ENCODE measurements at places on chromosomes 6 and 20. TPM values are rescaled to one million over a fixed set of nuclear protein-coding genes. Genes with fewer than 3 reads are reported as not detected.

- H3K27ac ChIP-seq: no peak overlapping the region
- no peaks in the 10 kb centered on the region for H3K27me3 ChIP-seq
- H3K4me3 ChIP-seq: no peak overlapping the region
- DNase-seq: no peak
- peaks cover 16% of the 10 kb centered on the region for H3K4me1 ChIP-seq
These were observed 47.9 kb downstream of the ELMO2 start for GRCh38 chr20:46358346-46359058.

ELOVL4 gene
- total RNA-seq: 9.6 TPM

DNA sequence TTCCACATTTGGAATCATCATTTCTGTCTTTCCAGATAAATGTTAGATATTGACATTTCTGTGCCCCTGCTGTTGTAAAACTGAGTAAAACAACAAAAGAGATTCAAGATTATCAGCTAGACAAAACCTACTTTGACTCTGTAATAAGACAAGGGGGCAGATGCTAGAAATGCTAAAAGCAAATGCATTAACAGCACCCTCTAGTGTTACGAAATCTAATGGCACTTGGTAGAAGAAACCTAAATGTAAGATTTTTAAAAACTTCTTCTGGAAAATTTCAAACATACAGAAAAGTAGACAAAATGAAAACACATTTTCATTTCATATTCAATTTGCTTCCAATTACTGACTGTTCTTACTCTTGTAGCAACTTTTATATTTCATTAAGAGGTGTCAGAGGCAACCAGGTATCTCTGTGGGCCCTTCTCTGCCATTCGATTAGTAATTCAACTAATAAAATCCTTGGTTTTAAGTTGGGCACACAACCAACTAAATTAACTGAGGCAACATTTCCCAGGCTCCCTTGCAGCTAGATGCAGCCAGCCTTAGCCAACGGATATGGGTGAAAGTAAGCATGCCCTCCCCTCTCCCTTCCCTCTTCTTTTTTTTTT is 45.0 kb downstream of the SLC23A2 start:
- H3K27me3 ChIP-seq: no peaks in the 10 kb centered on the region
- H3K36me3 ChIP-seq: 0 out of 2 replicates have a peak, but pooled peaks cover 6% of the 10 kb centered on the region
- no peak for DNase-seq
- no peak overlapping the region for H3K4me3 ChIP-seq
- no peaks in the 10 kb centered on the region for H3K4me1 ChIP-seq

MYBL2 gene
- total RNA-seq: 191 TPM

FOXQ1 gene
- total RNA-seq: not detected

DNA sequence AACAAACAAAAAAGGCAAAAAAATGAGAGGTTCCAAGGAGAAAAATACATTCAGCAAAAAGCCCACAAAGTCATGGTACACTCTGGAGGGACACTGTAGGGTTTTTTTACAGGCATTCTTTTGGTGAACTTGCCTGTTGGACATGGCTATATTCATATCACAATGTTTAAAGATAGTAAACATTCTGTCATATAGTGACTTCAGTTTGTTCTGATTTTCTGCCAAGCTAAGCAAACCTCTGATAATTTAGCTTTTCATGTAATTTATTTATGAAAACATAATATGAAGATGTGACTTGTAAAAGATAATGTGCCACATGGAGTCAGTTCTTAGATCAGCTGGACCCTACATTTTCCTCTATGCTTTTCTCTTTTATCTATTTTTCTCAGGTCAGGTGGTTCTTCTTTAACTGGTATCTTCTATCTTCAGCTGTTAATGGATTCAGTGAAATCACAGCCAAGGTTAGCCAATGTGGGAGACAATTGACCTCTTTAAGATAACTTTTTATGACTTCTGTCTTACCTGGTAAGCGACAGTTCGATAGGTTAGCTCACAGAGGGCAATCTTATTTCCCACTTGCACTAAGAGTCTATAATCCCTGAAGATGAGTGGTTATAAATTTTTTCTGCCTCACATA is 87.9 kb downstream of the ADGRB3 start:
- H3K4me1 ChIP-seq: peaks cover 13% of the 10 kb centered on the region
- H3K27ac ChIP-seq: no peak overlapping the region
- no peaks in the 10 kb centered on the region for H3K36me3 ChIP-seq
- no peaks in the 10 kb centered on the region for H3K27me3 ChIP-seq
- no peak overlapping the region for H3K4me3 ChIP-seq
- no peak for DNase-seq

DNA sequence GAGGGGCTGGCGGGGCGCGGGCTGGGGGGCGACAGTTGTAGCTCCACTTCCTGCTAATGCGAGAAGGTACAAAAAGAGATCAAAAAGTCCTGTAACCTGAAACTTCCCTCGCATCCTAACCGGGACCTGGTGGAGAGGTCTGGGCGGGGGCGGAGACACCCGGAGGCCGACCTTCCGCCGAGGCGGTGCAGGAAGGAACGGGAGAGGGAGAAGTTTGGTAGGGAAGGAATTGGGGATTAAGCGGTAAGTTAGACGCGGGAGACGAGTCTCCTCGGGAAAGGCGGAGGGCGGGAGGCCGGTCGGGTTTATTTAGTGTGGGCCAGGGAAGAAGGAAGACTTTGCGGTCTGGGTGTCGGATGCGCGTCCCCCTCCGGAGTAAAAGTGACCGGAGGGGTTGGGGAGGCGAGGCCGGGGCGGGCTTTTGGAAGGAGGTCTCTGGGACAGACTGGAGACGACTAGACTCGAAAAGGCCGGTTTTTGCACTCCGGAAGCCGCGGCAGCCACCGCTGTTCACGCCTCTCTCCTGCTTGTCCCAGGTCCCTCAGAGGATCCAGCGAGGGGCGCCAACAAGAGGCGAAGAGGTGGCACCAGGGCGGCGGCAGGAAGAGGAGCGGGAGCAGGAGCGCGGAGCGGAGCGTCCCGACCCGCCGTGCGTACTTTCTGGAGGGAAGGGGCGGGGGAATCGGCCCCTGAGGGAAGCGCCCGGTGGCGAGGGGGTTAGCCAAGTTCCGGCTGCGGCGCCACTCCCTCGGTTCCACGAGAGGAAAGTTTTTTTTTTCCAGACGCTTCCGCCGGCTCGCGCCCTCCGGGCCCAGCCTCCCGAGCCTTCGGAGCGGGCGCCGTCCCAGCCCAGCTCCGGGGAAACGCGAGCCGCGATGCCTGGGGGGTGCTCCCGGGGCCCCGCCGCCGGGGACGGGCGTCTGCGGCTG is 734 bp downstream of the TPBG start:
- H3K27ac ChIP-seq: peak overlapping the region; percentile 77
- peaks cover 17% of the 10 kb centered on the region for H3K36me3 ChIP-seq
- H3K4me3 ChIP-seq: peak overlapping the region; percentile 75
- H3K4me1 ChIP-seq: no peaks in the 10 kb centered on the region

DNA sequence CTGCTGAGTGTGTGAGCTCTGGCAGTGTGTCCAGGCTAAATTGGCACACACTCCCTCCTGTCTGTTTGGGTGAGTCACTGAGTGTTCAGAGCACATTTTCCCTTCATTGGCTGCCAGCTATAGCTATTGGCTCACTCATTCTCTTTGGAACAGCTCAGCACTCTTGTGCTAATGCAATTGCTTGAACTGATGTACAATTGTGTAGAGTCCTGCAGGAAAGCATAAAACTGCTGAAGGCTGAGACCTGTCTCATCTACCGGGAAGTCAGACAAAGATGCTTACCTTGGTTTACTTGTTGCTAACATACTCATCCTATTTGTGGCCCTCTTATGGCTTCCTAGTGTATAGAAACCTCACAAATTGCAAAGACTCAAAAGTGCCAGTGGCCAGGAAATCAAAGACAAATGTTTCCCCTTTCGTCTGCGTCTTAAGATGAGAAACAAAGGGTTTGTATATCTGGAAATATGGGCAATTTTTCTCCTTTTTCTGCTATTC is 351.0 kb downstream of the BCKDHB start:
- no peaks in the 10 kb centered on the region for H3K36me3 ChIP-seq
- no peak for DNase-seq
- H3K27me3 ChIP-seq: no peaks in the 10 kb centered on the region

IL17F gene
- total RNA-seq: not detected

MMP24OS gene
- total RNA-seq: 19.6 TPM

DNA sequence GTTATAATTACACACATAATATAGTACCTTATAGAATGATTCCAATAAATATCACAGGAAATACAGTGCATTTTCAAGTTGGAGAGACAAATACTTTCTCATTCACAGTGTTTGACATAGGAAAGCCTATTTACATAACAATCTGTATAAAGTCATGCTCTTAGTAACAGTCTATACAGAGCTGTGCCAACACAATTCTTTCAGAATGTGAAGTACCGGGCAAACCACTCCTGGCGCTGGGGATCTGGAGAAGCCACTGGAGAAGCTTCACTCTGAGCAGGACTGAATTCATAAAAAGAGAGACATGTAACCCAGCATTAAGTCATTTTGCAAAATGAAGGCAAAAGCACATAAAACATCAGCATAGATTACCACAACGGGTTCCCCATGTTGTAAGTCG is 24.9 kb upstream of the MCM9 start:
- no peaks in the 10 kb centered on the region for H3K4me1 ChIP-seq
- H3K4me3 ChIP-seq: no peak overlapping the region
- DNase-seq: no peak
- no peaks in the 10 kb centered on the region for H3K27me3 ChIP-seq

MAFB gene
- not detected for total RNA-seq
